Hair follicle dermal papilla cell (primary cell): ENCODE measurements at places on chromosomes 3 and 15. TPM values are rescaled to one million over a fixed set of nuclear protein-coding genes. Genes with fewer than 3 reads are reported as not detected.

CPNE9 gene
- total RNA-seq = not detected in 2 replicates

PAK6 gene
- total RNA-seq = 0.12 and 0.32 TPM in 2 replicates

STX19 gene
- 0.16 TPM in 1 of 2 replicates, not detected in the other for total RNA-seq

GPR27 gene
- 0.12 and 0.65 TPM in 2 replicates for total RNA-seq

CFAP100 gene
- not detected in 2 replicates for total RNA-seq

GORASP1 gene
- total RNA-seq = 86.0 and 90.1 TPM in 2 replicates

KLHL6 gene
- total RNA-seq = under 0.01 TPM in 1 of 2 replicates, not detected in the other

THRB gene
- total RNA-seq = 46.3 and 78.0 TPM in 2 replicates

BCL2A1 gene
- not detected in 2 replicates for total RNA-seq

CLDN1 gene
- 0.32 and 0.85 TPM in 2 replicates for total RNA-seq

UCN2 gene
- 2.6 and 2.9 TPM in 2 replicates for total RNA-seq

CFAP92 gene
- not detected in 2 replicates for total RNA-seq

ZMYND10 gene
- 0.65 and 2.1 TPM in 2 replicates for total RNA-seq

WDR5B gene
- total RNA-seq = 7.5 and 7.6 TPM in 2 replicates

A4GNT gene
- total RNA-seq = not detected in 2 replicates

LRRC49 gene
- 8.5 and 17.0 TPM in 2 replicates for total RNA-seq

GP5 gene
- total RNA-seq = not detected in 2 replicates

RAB8B gene
- total RNA-seq = 60.4 and 61.8 TPM in 2 replicates

LSMEM2 gene
- total RNA-seq = not detected in 2 replicates

DAZL gene
- total RNA-seq = under 0.01 and 0.16 TPM in 2 replicates

TIGIT gene
- not detected in 2 replicates for total RNA-seq

OR5K1 gene
- total RNA-seq = not detected in 2 replicates

SYNM gene
- total RNA-seq = 6.3 and 7.2 TPM in 2 replicates

STRIT1 gene
- not detected in 2 replicates for total RNA-seq

CCDC39 gene
- total RNA-seq = not detected in 2 replicates

GOLIM4 gene
- 43.6 and 44.6 TPM in 2 replicates for total RNA-seq

ROBO1 gene
- total RNA-seq = 86.5 and 99.3 TPM in 2 replicates

KCNMB3 gene
- total RNA-seq = 1.1 and 1.9 TPM in 2 replicates

EPHA3 gene
- 0.24 and 0.65 TPM in 2 replicates for total RNA-seq

FANCD2OS gene
- not detected in 2 replicates for total RNA-seq

OCA2 gene
- 0.12 TPM in 1 of 2 replicates, not detected in the other for total RNA-seq

TF gene
- under 0.01 and 0.36 TPM in 2 replicates for total RNA-seq

C2CD4A gene
- not detected in 2 replicates for total RNA-seq

DUT gene
- total RNA-seq = 35.5 and 38.7 TPM in 2 replicates

SENP2 gene
- total RNA-seq = 23.1 and 24.0 TPM in 2 replicates

COLQ gene
- 0.61 and 0.81 TPM in 2 replicates for total RNA-seq

TIMP4 gene
- 3.5 and 5.7 TPM in 2 replicates for total RNA-seq

GANC gene
- 33.4 and 38.7 TPM in 2 replicates for total RNA-seq

SLC22A13 gene
- total RNA-seq = 0.24 and 0.97 TPM in 2 replicates

LRRC2 gene
- 6.0 and 6.9 TPM in 2 replicates for total RNA-seq

ANKRD34C gene
- not detected in 2 replicates for total RNA-seq

MYH15 gene
- total RNA-seq = 0.16 and 0.36 TPM in 2 replicates

CPEB1 gene
- 13.1 and 14.9 TPM in 2 replicates for total RNA-seq

NDN gene
- total RNA-seq = 67.3 and 68.5 TPM in 2 replicates

SHC4 gene
- total RNA-seq = 0.49 and 0.61 TPM in 2 replicates

RTP3 gene
- not detected in 2 replicates for total RNA-seq

NAALADL2 gene
- 19.9 and 30.5 TPM in 2 replicates for total RNA-seq

SH2D7 gene
- not detected in 2 replicates for total RNA-seq

SEMA3F gene
- total RNA-seq = 3.6 and 4.5 TPM in 2 replicates

HYAL1 gene
- 0.49 and 0.65 TPM in 2 replicates for total RNA-seq

IL17RD gene
- 3.8 and 4.4 TPM in 2 replicates for total RNA-seq
